Omental fat pad (tissue), 4 donors: ENCODE measurements at places on chromosomes 5 and 9. TPM values are rescaled to one million over a fixed set of nuclear protein-coding genes. Genes with fewer than 3 reads are reported as not detected.

The JADE2 gene
- total RNA-seq = 72.7 TPM

The DNAI1 gene
- not detected for total RNA-seq

The IL33 gene
- total RNA-seq = 38.8 TPM

- DNase-seq = no peak
Observed at GRCh38 chr9:108569624-108570023, 286.2 kb downstream of the ACTL7B start.

DNA sequence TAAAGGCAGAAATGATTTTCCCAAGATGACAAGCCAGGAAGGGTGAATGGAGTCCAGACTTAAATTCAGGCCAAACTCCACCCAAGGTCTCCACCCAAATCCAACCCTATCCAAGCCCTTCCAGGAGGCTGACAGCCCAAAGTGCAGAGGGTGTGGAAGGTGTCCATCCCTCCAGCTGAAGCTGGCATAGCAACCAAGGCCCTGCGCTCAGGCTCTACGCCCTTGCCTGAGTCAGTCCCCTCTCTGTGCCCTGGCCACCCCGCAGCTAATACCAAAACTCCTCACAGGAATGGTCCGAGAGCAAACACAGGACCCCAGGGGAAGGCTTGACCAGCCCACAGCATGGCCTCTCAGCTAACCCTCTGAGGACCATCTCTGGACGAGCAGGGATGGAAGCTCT is 2.1 kb downstream of the SEPTIN8 start:
- no peak for DNase-seq

GRCh38 chr9:121483049-121483448 is 16.6 kb downstream of the GGTA1 start:
- DNase-seq = no peak

GRCh38 chr5:37839407-37840052 is at the start of gene GDNF:
TSS of gene GDNF (minus strand) at chr5:37840041. CDS start at chr5:37834796, 5,245 bp downstream.
- no peak for DNase-seq

DNA sequence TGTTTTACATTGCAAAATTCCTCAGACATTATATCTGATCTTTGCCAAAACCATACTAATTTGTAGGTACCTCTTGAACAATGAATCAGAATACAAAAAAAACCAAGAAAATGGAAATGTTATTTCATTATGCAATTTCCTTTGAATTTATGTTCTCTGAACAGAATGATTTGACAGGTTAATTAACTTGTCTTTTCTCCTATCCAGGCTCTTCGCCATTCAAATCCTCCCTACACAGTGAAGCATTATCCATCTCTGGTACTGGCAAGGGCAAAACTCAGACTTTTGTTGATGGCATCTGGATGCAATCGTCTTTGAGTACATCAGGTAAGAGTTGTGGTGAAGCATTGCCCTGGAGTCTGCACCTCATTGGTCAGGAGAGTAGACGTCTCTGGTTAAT is 655.7 kb upstream of the ITGA1 start:
- no peak for DNase-seq

GRCh38 chr5:123099514-123100151 is 10.6 kb downstream of the PRDM6 start:
- no peak for DNase-seq

DNA sequence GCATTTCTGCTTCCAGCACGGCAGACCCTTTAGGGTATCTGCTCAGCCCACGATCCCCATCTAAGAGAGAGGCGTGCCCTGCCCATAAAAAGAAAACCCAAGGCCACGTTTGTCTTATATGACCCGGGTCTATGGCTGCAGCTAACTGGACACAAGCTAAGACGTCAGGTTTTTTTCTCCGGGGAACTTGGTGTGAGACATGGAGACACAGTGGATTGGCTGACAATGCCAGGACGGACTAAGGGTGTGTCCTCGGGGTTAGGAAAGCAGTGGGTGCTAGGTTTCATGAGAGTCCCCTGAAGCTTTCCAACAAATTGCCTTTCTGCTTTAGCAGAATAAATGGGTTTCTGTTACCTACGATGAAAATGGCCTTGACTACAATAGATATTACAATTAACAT is 7.1 kb upstream of the FBP2 start:
- DNase-seq = no peak

GRCh38 chr5:173302546-173303155 is 25.6 kb downstream of the STC2 start:
- DNase-seq = no peak

DNA sequence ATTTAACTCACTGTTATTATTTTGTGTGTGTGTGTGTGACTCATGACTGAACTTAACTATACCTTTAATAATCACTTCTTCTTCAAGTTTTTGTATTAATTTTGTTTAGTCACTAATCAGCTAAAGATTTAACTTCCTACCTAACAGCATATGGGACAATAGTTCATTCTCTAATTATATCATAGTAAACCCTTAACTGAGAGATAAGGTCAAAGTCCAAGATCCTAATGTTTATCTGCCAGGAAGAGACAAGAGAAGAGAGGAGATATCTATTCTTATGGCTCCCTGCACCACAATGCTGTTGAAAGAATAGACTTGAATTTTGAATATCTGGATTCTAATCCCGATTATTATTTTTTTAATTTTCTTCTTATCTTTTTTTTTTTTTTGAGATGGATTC is 28.1 kb downstream of the FREM1 start:
- no peak for DNase-seq

DNA sequence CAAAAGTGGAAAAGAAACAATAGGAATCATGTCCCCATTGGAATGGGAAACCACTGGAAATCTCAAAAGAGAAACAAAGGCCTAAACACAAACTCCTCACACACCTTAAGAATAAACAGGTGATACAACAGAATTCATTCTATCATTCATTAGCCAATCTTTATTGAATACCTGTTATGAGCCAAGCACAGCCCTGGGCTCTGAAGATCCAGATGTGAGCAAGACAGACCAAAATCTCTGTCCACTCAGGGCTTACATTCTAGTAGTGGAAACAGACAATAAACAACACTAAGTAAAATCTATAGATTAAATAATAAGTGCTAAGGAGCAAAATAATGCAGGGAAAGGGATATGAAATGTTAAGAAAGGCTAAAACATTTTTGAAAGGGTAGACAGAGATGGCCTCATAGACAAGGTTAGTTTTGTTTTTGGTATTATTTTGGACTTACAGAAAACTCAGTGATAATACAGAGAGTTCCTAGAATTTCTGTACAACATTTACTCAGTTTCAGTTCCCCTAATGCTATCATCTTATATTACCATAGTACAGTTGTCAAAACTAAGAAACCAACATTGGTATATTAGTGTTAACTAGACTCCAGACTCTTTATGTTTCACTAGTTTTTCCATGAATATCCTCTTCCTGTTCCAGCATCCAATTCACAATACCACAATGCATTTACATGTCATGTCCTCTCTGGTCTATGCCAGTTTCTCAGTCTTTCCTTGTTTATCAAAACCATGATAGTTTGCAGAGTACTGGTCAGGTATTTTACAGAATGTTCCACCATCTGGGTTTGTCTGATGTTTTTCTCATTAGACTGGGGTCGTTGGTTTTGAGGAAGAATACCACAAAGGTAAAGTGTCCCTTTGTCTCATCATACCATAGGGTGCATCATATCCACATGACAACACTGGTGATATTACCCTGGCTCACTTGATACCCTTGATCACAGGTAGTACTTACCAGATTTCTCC is 103.7 kb downstream of the SIL1 start:
- no peak for DNase-seq

DNA sequence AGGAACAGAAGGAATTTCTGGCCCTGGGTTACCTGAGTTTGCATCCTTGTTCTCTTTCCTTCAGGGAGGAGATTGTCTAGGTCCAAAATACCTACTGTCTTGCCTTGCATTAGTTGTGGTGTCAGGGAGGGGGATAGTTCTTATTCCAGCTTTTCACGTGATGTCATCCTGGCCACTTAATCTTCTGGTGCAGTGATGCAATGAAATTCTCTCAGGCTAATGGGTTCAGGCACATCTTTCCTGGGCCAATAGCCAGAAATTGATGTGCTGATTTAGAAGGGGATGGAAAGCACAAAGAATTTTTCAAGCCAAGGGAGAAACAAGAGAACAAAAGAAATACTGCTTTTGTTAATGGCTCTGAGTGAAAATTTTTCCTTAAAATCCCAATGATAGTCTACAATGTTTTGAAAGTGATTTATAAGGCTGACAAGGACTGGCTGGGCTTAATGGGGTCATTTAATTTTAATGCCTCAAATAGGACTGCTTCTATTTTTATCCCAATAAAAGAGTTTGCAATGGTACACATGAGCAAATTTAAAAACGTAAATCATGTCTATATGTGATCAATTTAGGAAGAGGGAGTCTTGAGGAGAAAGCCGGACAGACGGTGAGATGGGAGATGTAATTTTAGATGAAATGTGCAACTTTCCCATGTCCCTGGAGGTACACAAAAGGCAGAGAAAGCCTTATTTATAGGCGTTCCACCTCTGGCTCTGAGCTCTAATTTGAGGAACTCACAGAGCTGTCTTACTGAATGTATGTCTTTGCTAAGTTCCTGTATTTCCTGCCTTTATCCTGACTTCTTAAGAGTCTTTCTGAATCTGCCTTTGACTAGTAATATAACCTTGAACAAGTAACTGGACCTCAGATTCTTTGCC is 89.3 kb upstream of the SV2C start:
- no peak for DNase-seq

DNA sequence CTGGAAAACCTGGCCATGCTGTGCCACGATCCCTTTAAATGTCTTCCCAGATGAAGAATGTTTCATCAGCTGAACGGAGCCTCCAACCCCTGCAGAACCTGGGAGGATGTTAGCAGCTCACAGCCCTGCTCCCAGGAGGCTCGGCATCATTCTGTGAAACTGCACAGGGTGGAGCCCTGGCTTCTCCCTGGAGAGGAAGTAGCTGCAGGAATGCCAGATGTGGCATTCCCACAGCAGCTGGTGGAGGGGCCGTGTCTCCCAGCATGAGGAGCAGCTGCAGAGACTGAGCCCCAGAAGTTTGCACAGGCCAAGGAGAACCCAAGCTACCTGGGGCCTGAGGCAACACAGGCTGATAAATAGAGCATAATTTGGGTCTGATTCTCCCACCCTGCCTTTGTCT is 165.8 kb upstream of the MAP3K1 start:
- no peak for DNase-seq

DNA sequence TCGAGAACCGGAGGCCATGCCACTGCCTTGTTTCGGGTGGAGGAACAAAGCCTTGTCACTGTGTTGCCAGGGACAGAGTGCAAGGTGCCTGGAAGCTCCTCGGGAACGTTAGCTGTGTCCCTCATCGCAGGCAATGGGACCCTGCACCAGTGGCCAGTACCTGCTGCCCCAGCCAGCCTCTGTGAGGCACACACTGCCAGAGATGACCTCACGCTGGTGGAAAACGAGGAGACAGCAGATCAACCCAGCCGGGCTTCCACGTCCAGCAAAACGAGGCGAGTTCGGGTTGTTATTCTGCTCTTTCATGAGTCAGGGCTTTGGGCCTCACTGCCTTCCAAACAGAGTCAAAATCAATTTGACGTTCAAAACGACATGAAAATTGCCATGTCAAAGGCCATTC is 104.1 kb downstream of the ADAMTS2 start:
- DNase-seq = no peak
